Fibroblast of skin of left biceps (primary cell): ENCODE measurements at places on chromosomes 7 and 10.

GRCh38 chr7:23232966-23233365 lies 13.6 kb upstream of the GPNMB start:
- no peak for DNase-seq

- no peak for DNase-seq
These were observed 91.5 kb downstream of the LYZL2 start for GRCh38 chr10:30538086-30538485.

GRCh38 chr10:21172930-21173801 lies 276.1 kb upstream of the NEBL start:
- DNase-seq = no peak

- DNase-seq = peak; percentile 13
These were observed 767.7 kb downstream of the KCNMA1 start for GRCh38 chr10:76869931-76870330.

- DNase-seq = no peak
These were observed 15.6 kb downstream of the NACAD start for GRCh38 chr7:45073031-45073785.

- no peak for DNase-seq
These were observed 30.8 kb downstream of the HIF1AN start for GRCh38 chr10:100566561-100566960.

- no peak for DNase-seq
These were observed 118.2 kb upstream of the DPP6 start for GRCh38 chr7:153934048-153934447.

GRCh38 chr7:42189535-42189934 lies 47.5 kb downstream of the GLI3 start:
- DNase-seq = no peak

DNA sequence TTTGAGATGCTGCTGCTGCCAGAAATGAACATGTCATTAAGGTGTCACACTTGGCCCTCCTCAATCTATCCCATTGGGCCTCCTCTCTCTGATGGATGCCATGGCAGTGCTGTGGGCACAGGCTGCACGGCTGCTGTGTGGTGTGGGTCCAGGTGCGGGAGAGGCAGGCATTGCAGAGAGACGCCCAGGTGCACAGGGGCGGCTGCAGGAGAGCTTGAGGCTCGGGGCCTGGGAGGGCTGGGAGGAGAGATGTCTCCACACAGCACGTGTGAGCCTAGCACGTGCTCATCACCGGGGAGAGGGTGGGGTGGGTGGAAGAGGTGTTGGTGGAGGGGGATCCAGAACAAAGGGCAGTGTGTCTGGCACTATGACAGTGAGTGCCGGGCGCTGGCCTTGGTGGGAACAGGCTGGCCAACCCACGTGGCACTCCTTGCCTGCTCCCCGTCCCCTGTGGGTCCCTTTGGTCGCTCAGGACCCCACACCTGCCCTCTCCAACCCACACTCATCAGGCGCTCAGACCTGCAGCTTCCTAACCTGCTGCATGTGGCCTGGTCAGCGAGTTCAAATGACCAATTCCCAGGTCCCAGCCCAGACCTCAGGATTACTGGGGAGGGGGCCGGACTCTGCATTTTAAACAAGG lies 39.9 kb upstream of the BNIP3 start:
- no peak for DNase-seq

DNA sequence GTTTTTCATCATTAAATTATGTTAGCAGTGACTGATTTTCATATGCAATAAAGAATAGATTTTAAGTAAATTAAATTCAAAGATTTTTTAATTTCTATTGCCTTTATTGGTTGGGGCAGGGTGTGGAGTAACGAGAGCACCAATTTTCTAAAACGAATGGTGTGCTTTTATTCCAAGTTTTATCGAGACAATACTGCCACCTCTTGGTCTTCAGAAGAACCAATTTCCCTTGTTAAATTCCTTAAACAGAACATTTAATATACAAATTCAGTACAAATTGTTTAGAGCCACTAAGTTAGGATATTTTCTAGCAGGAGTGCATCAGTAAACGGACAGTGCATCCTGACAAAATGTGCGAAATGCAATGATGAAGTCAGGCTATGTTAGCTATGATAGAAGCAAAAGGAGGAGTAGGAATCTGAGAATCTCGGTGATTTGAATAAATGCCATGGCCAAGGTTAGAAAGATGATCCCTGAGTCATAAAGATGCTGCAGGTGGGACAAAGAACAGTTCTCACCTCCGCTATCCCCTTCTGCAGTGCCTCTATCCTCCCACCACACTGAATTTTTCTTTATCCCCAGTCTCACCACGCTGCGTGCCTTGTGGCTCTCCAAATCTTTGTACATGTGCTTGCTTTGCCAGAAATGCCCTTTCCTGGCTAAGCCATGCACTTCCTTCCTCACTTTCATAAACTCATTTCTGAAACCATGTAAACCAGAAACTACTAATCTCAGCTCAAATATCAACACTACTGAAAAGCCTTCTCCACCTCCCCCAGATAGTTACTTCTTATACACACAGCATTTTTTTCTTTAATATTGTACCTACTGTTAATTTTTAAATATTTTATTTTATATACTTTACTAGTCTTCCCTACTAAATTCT lies 31.9 kb upstream of the AGBL3 start:
- DNase-seq = no peak

DNA sequence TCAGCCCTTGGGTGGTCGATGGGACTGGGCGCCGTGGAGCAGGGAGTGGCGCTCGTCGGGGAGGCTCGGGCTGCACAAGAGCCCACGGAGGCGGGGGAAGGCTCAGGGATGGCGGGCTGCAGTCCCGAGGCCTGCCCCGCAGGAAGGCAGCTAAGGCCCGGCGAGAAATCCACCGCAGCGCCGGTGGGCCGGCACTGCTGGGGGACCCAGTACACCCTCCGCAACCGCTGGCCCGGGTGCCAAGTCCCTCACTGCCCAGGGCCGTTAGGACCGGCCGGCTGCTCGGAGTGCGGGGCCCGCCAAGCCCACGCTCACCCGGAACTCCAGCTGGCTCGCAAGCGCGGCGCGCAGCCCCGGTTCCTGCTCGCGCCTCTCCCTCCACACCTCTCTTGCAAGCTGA lies 138.4 kb downstream of the BAMBI start:
- DNase-seq = no peak

- DNase-seq = no peak
These were observed 1093.6 kb upstream of the AUTS2 start for GRCh38 chr7:68504716-68505115.

- DNase-seq = no peak
These were observed 44.7 kb downstream of the GRK5 start for GRCh38 chr10:119252051-119252465.

- DNase-seq = no peak
These were observed at the start of gene ZNF316 for GRCh38 chr7:6636741-6637543. ZNF316 (plus strand) TSS chr7:6637318; CDS start chr7:6642410, 5,092 bp downstream.

DNA sequence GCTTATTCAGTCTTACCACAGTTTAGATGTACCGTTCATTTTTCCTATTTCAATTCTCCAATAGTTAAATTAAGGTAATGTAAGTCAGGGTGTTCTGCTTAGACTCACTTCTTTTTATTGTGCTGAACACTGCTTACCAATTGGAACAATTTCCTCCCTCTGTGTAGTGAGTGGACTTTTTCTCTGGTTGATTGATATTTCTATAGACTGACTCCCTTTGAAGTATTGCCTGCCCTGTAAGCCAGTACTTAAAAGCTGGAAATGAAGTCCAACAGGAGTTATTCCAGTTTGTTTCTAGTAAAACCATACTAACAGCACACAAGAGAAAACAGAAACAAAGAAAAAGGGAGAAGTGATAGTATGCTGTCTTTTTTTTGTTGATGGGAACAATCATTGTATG lies 1674.9 kb downstream of the REEP3 start:
- no peak for DNase-seq

GRCh38 chr7:22979251-22979650 lies 34.7 kb downstream of the HYCC1 start:
- DNase-seq = no peak

DNA sequence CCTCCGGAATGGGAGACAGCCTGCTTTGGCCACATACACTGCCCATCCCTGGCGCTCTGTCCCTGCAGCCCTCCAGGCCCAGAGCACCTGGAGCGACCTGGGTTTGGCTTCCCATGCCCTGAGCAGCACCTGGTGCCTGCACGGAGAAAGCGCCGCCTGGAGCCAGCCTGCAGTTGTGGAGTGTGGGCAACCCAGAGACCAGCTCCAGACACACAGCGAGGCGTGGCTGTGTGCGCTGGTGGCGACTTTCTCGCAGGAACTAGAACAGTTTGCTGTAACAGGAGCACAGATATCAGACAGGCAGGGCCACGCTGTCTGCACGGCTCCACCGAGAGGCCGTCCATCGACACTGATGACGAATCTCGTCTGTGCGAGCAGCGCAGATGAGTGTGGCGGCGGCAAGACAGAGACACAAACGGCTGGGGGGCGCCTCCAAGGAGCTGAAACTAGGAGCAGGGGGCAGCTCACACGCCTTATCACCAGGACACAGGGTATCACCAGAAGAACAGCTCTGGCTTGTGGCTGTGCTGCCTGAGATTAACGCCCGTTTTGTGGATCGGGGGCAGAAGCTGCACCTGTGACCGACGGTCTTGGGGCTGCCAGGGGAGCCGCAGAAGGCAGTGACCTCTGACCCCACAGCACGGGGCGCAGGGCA lies 275.3 kb downstream of the DNAJB6 start:
- no peak for DNase-seq

GRCh38 chr7:82017334-82017943 lies 247.6 kb upstream of the HGF start:
- no peak for DNase-seq

DNA sequence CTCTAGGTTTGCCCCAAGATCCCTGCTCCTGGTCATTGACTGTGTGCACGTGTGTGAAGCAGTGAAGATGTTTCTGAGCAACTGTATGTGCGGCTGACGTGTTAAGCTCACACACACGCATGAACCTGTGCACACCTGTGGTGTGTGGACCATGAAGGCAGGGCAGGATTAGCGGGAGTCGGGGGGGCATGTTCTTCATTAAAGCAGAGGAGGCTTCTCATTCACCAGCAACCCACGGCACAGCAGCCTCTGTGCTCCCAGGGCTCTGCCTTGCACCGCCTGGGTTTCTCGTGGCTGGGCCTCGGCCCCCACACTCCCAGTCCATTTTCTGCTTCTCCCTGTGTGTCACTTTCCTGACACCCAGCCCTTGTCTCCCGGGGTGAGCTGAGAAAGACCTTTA lies 824 bp upstream of the TACR2 start:
- DNase-seq = no peak

DNA sequence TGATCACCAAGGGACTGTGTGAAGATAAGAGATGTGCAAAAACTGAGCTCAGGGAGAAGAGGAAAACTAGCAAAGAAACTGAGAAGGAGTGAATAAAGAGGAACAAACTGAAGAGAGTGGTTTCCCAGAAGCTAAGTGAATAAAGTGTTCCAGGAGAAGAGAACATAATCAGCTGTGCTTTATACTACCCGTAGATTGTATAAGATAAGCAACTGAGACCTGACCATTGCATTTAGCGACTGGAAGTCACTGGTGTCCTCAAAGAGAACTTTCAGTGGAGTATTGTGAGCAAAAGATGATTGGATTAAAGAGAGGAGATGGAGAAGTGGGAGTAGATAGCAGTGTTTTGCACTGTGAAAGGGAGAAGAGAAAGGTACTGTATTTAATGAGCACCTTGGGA lies 14.6 kb downstream of the PHTF2 start:
- DNase-seq = no peak

GRCh38 chr7:102272075-102272916 lies 14.4 kb upstream of the SH2B2 start:
- DNase-seq = no peak

DNA sequence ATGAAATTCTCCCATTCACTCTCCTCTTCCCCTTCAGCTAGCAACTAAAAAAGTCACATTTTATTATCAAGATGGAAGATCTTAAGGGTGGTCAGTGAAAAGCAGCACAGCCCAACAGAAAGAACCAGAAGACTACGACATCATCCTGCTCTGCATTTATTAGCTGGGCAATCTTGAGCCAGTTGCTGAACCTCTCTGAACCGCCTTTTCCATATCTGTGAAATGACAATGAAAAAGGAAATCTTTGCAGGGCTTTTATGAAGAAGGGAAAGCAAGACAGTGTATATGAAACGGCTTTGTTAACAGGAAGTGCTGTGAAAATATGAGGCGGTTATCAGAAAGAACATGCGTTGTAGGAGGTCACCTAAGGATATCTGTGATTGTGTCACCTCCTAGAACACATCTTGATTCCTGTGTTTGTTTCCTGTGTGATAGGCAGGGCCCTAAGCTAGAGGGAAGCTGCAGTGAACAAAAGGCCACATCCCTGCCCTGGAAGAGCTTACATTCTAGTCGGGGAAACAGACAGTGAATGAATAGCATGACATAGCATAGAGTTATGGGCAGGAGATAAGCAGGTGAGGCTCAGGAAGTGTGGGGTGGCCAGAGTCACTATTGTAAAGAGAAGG lies 36.0 kb upstream of the KCNMA1 start:
- no peak for DNase-seq

DNA sequence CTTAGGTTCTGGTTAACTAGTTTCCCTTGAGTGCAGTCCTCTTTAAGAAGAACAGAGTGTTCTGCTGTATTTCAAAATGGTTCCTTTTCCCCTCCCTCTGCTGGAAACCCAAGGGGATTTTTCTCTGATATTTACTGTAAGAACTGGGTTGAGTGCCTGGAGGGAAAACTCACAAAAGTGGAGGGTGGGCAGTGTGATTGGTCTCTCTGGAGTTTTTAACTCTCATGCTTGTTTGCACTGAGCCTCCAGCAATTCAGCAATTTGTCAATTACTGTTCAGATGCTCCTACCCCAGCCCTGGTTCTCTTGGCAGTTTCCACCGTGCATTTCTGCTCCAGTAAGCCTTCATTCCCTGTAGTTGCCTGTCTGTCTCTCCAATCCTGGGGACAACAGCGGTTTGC lies 273.4 kb upstream of the SORCS1 start:
- DNase-seq = no peak

- no peak for DNase-seq
These were observed 401.2 kb downstream of the RPS24 start for GRCh38 chr10:78434886-78435285.

GRCh38 chr10:3460420-3461128 lies 288.0 kb upstream of the PITRM1 start:
- no peak for DNase-seq

DNA sequence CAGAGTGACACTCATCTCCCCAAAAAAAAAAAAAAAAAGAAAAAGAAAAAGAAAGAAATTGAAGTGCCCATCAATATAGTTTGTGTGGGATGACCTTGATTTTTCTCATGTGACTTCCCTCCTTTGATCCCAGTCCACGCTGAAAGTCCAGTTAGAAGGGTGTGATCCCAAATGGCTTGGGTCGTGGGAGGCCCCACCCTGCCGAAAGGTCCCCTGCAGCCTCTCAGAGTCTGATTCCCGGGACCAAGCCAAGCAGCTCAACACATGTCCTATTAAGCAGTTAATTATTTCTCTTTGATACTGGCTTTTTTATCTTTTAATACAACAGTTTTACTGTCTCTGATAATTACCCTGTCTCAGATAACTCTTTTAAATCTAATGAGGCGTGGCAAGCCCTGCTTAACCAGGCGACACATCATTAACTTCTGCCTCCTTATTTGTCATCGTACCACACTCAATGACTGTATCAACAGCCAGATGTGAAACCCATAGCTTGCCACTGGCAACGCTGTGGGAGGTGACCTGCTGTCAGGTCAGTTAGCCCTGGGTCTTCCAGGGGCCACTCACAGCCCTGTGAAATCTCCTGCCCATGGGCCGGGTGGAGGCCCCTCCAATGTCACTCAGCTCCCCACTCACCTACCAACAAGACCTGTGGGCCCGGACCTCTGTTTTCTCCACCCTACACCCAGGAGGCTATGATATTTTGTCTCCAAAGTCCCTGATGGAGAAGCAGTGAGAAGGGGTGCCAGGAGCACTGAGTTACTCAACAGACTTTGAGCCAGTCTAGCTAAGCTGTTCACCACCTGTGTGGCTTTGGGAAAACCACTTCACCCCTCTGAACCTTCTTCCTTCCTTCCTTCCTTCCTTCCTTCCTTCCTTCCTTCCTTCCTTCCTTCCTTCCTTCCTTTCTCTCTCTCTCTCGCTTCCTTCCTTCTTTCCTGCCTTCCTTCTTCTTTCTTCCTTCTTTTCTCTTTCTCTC lies 110.0 kb upstream of the SFMBT2 start:
- no peak for DNase-seq
